ENCODE measurements at places on chromosomes 2 and 18.
A peak's percentile ranks its signal among the peaks of the same experiment; 100 is the strongest.

DNA sequence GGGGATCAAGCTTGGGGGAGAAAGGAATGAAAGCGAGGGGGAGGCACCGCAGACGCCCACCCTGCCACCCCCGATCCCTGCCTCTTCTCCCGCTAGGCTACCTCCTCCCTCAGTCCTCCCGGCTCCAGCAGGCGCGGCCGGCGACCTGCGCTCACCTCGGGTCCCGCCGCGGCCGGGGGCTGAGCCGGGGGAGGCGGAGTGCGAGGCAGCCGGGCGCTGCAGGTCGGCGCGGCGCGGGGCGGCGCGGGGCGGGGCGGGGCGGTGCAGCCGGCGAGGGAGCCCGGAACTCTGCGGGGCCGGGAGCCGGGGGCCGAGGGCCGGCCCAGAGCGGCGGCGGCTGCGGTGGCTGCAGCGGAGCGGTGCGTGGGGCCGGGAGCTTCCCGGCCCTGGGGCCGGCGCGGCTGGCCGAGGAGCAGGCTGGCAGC lies 477 bp downstream of the ACVR1 start:
- no peak for DNase-seq

GRCh38 chr2:112972423-112973086 lies 5.3 kb upstream of the IL36G start:
- DNase-seq, result no peak

- no peak for DNase-seq
These were observed 28.4 kb downstream of the AOX1 start for GRCh38 chr2:200614249-200614648.

DNA sequence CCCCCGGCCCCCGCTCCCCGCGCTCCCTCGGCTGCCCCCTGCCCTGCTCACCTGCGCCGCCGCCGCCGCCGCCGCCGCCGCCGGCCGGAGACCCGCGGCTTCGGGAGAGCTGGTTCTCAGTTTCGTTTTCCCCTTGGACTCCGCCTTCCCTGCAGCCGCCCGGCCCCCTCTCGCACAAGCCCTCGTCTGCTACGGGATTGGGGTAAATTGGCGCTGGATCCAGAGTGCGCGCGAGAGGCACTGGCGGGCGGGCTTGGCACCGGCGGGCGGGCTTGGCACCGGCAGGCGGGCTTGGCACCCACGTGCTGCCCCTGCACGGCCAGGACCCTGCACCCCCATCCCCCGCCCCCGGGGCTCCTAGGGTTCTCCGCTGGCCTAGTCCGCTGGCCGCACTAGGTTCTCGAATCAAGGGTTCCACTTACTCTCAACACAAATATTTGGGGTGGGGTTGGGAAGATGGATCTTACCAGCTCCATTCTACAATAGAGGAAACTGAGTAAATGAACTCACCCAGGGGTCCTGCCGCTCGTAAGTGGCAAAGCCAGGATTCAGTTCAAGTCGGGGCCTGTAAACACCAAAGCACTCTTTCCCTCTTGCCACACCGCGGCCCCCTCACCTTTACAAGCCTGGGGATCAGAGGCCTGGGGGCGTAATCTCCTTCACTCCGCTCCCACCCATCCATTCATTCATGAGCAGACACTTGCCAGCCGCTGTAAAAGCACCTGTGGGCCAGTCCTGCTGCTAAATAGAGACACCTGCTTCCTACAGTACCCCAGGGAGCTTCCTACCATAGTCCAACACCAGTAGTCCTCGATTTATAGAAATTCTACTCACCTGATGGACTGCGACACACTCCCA lies at the start of gene EIF2AK2:
TSS of gene EIF2AK2 (minus strand) at position 124 of the 858 bp plus-strand sequence. CDS start 9,174 bp downstream, outside the sequence.
- DNase-seq, result peak; percentile 59

DNA sequence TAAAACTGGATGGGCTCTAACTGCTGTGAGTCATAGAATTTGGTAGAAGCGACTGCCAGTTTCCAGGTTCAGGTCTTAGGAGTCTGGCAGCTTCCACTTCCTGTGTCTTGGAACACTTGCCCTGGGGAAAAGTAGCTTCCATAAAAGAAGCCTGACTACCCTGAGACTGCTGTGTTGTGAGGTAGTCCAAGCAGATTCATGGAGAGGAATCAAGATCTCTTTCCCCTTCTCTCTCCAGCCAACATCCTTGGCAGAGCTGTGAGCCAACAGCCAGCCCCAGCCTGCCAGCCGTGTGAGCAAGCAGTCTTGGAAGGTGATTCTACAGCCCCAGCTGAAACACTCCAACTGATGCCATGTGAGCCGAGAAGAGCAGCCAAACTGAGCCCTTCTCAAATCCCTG lies 33.7 kb downstream of the SLC20A1 start:
- DNase-seq, result no peak

All from stimulated activated CD8-positive, alpha-beta memory T cell treated with anti-CD3 and anti-CD28 coated beads, Interleukin-7, amount 100 ng/mL, for 48 hours (primary cell).